CD4-positive, alpha-beta T cell treated with Interleukin-17A for 1 hour (primary cell): ENCODE measurements at places on chromosomes 12 and 14.

GRCh38 chr12:41972598-41972997 is 172.1 kb downstream of the GXYLT1 start:
- no peak for DNase-seq

DNA sequence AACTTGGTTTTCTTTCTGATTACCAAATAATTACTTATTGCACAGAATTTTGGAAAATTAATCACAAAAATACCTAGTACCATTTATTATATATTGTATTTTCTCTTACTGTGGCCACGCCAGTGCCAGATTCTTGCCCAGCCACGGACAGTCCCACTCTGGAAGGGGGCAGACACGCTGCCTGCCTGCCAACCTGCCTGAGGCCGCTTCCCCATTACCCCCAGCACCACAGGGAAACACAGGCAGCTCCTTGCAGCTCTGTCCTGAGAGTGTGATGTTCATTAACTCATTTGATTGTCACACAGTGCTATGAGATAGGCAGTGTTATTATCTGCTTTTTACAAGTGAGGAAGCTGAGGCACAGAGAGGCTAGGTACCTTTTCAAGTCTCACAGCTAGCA is 46.8 kb downstream of the CACNA1C start:
- no peak for DNase-seq

DNA sequence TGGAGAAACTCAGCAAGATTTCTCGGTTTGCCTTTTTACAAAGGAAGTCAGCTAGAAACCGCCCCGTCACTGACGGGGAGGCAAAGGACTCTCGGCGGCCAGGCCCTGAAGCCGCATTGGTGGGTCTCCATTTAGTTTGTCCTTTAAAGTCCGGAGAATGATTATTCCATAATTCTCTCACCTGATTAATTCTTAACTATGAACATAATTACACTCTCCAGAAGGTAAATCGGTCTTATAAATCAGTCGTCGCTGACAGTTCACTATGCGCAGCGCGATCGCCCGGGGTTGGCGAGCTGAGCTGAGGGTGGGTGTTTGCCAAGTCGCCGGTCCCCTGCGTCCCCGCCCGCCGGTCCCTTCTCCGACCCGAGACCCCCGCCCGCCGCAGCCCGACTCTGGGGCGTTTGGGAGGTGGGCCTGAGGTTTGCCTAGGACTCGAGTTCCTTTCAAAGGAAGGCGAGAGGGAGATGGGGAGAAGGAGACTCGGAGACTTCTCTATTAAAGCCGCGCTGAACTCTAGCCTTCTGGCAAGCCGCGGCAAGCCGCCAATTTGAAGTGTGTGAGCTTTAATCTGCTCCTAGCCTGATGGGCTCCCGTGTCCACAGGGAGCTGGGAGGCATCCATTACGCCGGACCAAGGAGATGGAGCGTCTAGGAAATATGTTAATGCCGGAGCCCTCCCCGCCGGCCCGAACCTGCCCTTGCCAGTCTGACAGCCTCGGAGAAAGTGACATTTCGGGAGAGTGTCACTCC is 392.9 kb downstream of the NOVA1 start:
- no peak for DNase-seq

DNA sequence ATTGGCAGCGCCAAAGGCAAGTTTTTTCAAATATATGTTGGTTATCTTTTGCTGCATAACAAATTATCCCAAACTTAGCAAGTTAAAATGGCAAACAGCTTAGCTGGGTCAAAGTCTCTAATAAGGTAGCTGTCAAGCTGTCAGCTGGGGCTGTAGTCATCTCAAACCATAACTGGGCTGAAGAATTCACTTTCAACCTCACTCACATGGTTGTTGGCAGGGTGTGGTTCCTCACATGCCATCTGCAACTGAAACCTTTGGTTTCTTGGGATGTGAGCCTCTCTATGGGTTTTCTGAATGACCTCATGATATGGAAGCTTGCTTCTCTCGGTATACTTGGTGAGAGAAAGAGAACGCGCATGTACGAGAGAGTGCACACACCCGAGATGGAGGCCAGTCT is 125.4 kb downstream of the LRIG3 start:
- no peak for DNase-seq

- no peak for DNase-seq
Observed at GRCh38 chr12:21949036-21949435, 7.8 kb upstream of the ABCC9 start.
